ENCODE measurements at places on chromosomes 3 and 15. TPM values are rescaled to one million over a fixed set of nuclear protein-coding genes. Genes with fewer than 3 reads are reported as not detected.

DNA sequence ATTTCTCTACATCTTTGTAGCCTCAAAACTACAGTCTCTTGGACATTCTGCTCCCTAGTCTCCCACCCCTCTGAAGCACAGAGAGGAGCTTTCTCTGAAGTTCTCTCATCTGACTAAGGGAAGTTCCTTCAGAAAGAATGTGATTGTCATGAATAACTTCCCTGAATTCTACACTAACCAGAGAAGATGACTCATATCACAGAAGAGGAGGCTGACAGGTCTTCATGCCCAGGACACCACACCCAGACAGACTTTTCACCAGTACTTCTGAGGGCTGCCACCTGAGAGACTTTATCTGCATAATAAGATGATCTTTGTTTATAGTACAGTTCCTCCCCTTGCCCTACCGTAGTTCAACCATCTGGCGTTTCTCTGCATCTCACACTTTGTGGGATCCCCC, 52.8 kb downstream of the CDIN1 start:
- no peaks in the 10 kb centered on the region for H3K27me3 ChIP-seq
- no peaks in the 10 kb centered on the region for H3K4me1 ChIP-seq
- H3K36me3 ChIP-seq = no peaks in the 10 kb centered on the region
- DNase-seq = no peak
- no peak overlapping the region for H3K4me3 ChIP-seq

DNA sequence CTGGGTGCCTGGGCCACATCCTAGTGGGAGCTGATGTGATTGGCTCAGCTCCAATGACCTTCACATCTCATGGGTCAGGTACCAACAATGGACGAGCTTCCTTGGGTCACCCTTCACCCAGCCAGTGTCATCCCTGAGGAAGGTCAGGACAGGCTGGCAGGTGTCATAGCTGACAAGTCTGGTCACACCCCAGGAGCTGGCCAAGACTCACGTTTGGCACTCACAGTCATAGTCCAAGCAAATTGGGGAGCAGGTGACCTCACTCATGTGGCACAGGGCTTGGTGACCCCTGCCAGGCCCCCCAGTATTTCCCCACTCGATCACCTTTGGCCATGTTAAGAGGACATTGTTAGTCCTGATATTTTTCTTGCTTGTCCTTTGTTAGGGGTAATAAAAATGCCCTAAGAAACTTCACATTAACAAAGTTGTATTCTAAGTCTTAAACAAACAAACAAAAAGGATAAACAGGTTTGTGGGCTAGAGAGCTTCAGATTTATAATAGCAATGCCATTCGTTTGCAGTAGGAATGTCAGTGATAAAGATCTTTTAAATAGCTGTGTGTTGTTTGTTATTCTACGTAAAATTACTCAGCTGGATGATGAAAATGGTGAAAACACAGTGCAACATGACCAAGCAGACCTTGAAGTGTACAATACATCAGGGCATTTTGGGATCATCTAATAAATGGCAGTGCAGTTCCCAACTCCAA, 79.5 kb upstream of the POMGNT2 start:
- H3K27me3 ChIP-seq = no peaks in the 10 kb centered on the region
- no peak for DNase-seq
- H3K4me3 ChIP-seq = no peak overlapping the region
- no peak overlapping the region for H3K27ac ChIP-seq

GRCh38 chr3:181568248-181568647, 143.5 kb upstream of the SOX2 start:
- H3K4me3 ChIP-seq = no peak overlapping the region
- no peaks in the 10 kb centered on the region for H3K4me1 ChIP-seq
- DNase-seq = no peak

The CCNB2 gene
- total RNA-seq = 0.42 TPM
